ENCODE measurements at places on chromosomes 1 and 21.

GRCh38 chr1:37305841-37306240, 168.5 kb upstream of the ZC3H12A start:
- no peak for DNase-seq

DNA sequence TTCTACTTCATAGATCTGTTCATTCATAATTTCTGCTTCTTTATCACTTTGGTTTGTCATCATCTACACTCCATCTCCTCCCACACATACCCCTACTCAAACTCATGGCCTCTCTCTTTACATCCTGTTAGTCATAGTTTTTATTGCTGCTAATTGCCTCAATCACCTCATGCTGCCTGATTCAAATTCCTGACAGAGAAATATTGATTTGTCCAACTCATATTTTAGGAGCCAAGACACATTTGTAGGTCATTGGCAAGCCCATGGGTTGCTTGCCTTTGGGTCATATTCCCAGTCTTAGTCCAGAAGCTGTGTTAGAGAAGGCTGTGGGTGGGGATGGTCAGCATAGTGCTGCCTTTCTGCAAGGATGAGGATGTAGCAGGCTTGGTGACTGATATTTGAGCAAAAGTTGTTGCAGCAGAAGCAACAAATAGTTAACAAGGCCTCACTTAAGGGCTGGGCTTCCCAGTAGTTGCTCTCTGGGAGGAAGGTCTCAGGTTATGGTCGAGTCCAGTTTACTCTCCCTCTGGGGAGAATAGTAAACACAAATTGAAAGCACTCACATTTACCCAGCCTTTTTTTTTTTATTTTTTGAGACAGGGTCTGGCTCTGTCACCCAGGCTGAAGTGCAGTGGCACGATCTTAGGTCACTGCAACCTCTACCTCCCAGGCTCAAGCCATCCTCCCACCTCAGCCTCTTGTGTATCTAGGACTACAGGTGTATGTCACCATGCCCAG, 22.4 kb upstream of the EPS15 start:
- no peak for DNase-seq

DNA sequence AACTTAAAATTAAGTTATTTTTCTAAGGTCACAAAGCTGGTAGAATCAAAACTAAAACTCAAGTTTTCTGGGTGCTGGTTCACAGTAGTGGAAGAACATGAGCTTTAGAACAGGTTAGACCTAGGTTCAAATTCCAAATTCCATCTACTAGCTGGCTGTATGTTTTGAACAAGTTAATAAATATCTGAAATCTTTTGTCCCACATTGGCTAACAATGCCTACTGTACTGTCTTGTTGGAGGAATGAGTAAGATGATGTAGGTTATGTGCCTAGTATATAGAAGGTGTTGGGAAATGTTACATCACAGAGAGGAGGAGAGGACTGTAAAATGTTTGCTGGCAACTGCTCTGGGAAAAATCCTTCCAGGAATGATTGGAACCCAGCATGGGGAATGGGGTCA, 14.0 kb upstream of the CD247 start:
- peak; percentile 19 for DNase-seq

DNA sequence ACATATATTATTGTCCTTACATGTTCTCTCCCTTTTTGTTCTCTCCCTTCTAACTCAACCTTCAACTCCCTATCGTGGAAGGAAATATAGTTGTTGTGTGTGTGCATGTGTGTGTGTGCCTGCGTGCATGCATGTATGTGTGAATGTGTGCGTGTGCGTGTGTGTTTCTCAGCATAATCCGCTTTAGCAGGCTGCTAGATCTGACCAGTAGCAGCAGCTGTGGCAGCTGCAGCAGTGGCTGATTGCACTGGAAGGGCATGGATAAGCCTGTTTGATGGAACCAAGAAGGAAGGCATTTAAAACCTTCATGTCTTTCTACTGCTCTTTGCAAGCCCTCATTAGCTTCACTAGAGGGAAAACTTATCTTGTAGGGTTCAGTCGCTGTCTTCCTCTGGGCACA, 65.6 kb upstream of the IRF2BP2 start:
- no peak for DNase-seq

GRCh38 chr1:187787736-187788135, 959.0 kb downstream of the PLA2G4A start:
- DNase-seq = no peak

- DNase-seq = no peak
Measured at GRCh38 chr1:36752891-36753361, 270.2 kb upstream of the CSF3R start.

GRCh38 chr1:163104385-163105099, 35.4 kb downstream of the RGS4 start:
- DNase-seq = no peak

- peak; percentile 82 for DNase-seq
Measured at GRCh38 chr1:27934818-27935549, at the start of gene SMPDL3B. SMPDL3B (plus strand) TSS chr1:27935000; CDS start chr1:27935184, 184 bp downstream.

GRCh38 chr21:27690426-27690825, 723.5 kb upstream of the ADAMTS5 start:
- DNase-seq = no peak

DNA sequence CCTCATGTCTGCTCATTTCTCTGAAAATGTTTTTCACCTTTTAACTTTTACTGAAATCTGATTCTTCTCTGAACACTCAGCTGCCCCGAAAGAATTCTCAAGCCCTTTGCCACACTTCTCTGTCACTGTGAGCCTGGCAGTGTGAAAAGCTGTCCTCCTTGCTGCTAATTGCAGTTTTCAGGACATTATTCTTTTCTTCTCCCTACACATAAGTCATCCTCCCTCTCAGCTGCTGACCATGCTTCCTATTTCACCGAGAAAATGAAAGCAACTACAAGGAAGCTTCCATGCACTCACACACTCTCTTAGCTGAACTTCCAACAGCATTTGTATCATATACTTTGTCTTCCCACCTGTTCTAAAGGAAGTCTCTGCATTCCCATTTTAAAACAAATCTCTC, 15.8 kb downstream of the OLFM3 start:
- DNase-seq = peak; percentile 66

GRCh38 chr1:156464335-156464734, 36.2 kb downstream of the MEF2D start:
- DNase-seq = no peak

DNA sequence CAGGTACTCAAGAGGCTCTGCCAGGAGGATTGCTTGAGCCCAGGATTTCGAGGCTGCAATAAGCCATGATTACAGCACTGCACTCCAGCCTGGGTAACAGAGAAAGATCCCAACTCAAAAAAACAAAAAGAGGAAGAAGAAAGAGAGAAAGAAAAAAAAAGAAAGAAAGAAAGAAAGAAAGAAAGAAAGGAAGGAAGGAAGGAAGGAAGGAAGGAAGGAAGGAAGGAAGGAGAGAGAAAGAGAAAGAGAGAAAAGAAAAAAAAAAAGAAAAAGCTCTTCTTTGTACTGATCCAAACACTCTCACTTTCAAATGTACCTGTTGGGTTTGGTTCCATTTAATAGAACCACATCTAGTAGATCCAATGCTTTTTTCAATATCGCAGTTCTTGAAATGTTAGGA, 11.8 kb downstream of the BATF3 start:
- DNase-seq = no peak

DNA sequence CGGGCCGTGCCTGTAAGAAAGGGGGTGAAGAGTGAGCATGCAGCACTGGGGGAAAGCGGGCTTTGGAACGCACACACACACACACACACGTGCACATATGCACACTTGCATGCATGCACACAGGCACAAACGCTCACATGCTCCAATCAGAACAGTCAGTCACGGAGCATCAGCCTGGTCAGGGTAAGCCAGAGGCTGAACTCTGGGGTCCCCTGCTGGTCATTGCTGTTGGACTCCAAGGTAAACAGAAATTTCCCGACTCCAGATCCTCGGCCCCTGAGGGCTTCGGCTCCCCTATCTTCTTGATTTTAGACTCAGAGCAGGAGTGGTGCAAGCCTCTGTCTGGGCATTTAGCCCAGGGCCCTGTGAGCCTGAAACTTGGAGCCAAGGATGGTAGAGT, 54.2 kb downstream of the SYT2 start:
- DNase-seq = no peak

- no peak for DNase-seq
Measured at GRCh38 chr21:42580793-42581321, 67.2 kb downstream of the SLC37A1 start.

GRCh38 chr1:6378096-6378746, 15.3 kb downstream of the ACOT7 start:
- no peak for DNase-seq

GRCh38 chr1:51988254-51988653, 2.2 kb downstream of the RAB3B start:
- DNase-seq = no peak

- DNase-seq = no peak
Measured at GRCh38 chr1:208204779-208205178, 39.4 kb downstream of the PLXNA2 start.

GRCh38 chr21:45127937-45128336, 53.6 kb downstream of the ADARB1 start:
- DNase-seq = no peak

- DNase-seq = peak; percentile 32
Measured at GRCh38 chr1:20958430-20958829, 171.3 kb upstream of the HP1BP3 start.

DNA sequence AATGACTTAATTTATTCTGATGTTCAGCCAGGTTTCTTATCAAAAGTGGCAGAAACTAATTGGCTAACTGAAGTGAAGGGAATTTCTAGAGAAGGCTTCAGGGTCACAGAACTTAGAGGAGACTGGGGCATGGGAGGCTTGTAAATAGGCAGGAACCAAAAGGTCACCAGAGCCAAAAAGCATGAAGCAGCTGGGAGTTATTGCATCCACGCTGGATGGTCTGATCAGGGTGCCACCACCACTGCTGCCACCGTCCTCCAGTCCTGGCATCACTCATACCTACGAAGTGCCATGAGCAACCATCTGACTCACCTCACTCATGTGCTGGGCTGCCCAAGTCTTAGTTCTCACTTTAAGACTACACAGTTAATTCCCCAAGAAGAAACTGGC, 82.5 kb upstream of the DPH5 start:
- no peak for DNase-seq

DNA sequence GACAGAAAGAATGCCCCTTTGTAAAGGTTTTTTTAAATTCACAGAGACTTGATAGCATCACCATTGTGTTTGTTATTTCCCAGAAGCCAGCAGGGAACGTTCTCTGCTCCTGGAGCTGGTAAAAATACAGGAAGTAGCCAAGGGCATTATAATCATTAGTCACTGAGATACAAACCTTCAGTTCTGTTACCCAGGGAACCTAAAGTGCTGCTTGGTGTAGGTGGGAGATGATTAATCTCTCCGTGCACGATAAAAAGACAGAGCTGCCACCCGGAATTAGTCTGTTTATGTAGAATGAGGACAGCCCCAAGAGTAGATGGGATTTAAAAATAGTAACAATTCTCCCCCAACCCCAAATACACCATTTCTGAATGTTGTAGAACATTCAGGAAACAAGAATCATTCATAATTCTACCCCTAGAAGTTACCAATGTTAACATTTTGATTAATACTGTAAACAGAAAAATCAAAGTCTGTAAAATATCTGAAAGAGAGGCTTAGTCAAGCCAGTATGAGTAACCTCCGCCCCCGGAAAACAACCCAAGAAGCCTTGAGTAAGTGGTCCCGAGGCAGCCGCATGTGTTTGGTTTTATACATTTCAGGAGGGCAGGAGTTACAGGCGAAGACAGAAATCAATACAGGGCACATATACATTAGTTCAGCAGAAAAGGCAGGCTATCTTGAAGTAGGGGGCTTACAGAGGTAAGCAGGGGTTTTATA, 45.3 kb upstream of the CTBS start:
- peak; percentile 24 for DNase-seq

- no peak for DNase-seq
Measured at GRCh38 chr1:36576118-36576517, 93.4 kb upstream of the CSF3R start.

GRCh38 chr1:30856260-30856790, 52.2 kb downstream of the SDC3 start:
- no peak for DNase-seq

GRCh38 chr1:158145173-158145719, 35.4 kb upstream of the CD1D start:
- DNase-seq = no peak

- no peak for DNase-seq
Measured at GRCh38 chr1:179808503-179808902, 65.4 kb downstream of the FAM163A start.

DNA sequence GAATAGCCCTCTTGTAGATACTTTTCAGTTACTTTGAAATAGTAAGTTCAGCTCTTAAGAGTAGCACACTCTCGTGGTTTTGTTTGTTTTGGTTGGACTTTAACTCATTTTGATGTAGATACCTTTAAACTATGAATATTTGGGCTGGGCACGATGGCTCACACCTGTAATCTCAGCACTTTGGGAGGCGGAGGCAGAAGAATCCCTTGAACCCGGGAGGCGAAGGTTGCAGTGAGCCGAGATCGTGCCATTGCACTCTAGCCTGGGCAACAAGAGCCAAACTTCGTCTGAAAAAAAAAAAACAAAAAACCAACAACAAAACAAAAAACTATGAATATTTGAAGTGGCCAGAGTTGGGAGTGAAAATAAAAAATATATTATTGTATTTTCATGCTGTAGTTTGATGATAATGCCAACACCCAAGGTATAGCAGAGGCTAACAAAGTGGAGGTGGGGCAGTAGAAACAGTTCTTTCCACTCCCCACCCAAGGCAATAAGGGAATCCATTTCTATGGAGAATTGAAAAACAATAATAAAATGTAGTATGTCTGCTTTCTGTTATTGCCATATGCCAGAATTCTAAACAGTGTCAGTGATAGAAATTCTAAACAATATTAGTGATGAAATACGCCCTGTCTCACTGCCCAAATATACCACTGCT, 1.7 kb downstream of the ZNF326 start:
- DNase-seq = no peak

GRCh38 chr1:210400043-210400840, 71.5 kb downstream of the HHAT start:
- peak; percentile 67 for DNase-seq

DNA sequence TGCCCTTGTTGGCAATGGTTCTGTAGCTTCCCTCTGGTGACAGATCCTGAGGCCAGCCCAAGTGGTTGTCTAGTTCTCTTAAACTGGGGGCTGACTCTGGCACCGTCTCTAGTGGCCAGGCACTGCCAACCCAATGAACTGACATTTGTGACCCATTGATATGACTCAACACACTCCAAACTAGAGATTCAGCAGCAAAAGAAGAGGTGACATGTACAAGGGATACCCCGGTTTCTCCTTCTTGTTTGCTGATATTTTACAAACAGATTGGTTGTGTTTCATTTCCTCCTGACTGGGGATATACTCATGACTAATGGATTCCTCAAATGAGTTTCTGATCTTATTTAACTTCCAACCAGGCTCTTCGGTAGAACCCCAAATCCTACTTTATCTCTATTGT, 65.9 kb upstream of the DNAJC6 start:
- no peak for DNase-seq

DNA sequence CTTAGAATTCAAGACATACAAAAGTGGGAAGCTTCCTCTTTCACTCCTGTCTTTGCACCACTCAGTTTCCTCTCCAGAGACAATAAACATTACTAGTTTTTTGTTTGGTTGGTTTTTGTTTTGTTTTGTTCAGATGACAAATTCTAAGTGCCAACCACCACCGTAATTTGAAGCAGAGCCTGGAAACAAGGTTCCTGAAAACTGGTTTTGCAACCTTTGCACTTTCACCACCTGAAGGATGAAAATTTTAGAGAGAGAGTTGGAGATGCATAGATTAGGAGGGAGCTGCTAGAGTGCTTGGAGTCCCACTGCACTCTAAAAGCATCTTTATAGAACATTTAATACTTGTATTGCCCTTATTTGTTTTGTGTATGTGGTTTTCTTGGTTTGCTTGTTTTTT, 20.2 kb upstream of the MGST3 start:
- DNase-seq = no peak

- DNase-seq = no peak
Measured at GRCh38 chr21:36873513-36873912, 93.0 kb downstream of the HLCS start.

- no peak for DNase-seq
Measured at GRCh38 chr1:170874671-170875070, 60.7 kb upstream of the MROH9 start.

Measured in kidney (tissue), 22 donors.